Neural progenitor cell (in vitro differentiated cells): ENCODE measurements at places on chromosomes 4 and X.

DNA sequence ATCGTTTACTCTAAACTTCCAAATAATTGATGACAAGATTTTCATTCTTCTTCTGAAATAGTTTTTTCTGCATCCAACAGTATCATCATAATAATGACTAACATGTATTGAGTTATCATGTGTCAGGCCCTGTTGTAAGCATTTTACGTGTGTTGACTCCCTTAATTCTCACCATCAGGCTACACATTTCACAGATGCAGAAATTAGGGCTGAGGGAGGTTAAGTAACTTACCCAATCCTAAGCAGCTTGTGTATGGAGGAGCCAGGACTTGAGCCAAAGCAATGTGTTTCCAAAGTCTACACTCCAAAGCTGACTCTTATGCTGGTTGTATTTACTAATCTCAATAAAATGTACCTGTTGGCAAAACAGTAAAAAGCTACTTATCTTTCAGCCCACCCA lies 11.2 kb upstream of the KDR start:
- DNase-seq = no peak

DNA sequence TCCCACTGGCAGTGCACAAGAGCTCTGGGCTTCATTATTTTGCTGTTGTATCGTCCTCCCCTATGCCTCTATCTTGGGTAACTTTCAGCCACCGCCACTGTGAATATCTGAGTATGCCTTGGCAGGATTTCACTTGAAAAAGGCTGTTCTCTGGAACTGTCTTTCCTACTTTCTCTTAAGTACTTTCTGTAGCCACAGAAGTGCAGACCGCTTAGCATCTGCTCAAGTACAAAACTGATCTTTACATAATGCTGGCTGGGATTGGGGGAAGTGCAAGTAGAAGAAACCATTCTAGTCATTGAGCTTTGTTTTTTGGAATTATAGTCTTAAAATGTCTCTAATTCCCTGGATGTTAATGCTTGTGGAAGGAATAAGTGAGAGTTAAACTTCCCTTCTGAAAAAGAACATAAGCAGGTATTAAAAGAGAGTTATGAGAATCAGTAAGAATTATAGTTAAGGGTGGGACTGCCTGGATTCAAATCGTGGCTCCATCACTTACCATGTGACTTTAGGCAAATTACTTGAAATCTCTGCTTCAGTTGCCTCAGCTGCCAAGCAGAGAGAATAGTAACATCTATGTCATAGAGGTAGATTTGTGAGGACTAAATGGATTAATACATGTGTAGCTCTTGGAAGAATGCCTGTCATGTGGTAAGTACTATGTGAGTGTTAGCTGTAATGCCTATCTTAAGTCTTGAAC lies 77.5 kb downstream of the MID1IP1 start:
- DNase-seq = no peak

DNA sequence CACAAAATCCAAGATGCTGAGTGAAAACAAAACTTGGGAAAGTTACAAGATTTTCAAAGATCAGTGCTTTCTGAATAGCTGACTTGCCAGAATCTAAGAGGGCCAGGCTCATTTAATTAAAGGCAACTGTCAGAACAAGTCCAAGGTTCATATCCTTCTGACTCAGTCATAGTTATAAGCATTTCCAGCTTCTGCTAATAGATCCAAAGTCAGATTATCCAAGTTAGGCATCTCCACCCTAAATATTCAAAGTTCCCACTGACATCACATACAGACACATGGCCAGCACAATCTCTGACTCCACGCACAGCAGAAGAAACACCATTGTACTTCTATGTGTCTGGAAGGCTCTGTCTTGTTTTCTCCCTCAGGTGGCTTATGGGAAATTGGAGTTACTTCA lies 41.8 kb downstream of the GASK1B start:
- no peak for DNase-seq

GRCh38 chr4:75016472-75016871 lies 83.6 kb downstream of the PARM1 start:
- DNase-seq = no peak

DNA sequence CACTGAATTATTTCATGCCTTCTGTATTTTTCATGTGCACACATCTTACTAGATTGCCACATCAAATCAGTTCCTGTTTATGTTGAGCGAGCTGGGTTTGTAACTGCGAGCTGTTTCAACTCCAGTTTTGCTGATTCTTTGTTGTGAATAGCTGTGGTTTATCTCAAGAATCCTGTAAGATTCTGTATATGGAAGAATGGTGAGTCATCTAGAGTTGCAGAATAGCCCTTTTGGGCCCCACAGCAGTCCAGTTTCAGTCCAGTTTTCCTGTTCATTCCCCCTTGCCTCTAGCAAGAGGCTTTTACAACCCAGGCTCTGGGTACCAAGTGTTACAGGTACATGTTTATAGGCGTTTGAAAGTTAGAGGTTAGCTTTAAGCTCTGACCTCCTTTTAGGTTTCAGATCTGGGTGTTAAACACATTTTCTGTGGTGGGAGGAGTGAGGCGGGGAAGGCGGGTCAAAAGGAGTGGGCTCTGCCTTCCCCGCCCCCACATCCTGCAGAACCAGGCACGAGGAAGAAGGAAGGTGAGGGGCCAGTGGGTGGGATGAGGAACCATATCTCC lies 32.7 kb downstream of the TBC1D14 start:
- no peak for DNase-seq

DNA sequence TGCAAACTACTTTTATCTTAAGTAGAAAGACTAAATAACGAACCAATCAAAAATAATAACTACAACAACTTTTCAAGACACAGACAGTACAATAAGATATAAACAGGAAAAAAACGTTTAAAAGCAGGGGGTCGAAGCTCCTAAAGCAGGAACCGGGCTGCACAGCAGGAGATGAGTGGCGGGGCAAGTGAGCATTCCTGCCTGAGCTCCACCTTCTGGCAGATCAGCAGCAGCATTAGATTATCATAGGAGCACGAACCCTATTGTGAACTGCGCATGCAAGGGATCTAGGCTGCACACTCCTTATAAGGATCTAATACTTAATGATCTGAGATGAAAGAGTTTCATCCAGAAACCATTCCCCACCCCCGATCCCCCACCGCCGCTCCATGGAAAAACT lies 146.2 kb downstream of the TEX11 start:
- DNase-seq = peak; percentile 11

GRCh38 chr4:77040854-77041725 lies 34.7 kb downstream of the CCNI start:
- no peak for DNase-seq

DNA sequence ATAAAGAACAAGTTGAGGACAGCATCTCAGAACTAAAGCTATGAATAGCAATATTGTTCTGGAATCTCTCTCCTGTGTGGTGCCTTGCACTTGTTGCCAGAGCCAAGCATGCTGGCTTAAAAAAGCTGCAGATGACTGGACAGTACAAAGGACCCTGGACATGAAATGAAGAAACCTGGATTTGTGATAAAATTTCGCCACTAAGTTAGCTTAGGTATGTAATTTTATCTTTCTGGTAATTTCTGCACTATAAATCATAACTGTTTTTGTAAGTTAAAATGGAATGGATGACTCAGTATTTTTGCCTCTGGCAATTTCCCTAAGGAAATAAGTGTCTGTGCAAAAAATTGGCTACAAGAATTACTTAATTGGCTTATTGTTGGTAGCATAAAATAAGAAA lies 317.2 kb downstream of the CAMK2D start:
- no peak for DNase-seq

DNA sequence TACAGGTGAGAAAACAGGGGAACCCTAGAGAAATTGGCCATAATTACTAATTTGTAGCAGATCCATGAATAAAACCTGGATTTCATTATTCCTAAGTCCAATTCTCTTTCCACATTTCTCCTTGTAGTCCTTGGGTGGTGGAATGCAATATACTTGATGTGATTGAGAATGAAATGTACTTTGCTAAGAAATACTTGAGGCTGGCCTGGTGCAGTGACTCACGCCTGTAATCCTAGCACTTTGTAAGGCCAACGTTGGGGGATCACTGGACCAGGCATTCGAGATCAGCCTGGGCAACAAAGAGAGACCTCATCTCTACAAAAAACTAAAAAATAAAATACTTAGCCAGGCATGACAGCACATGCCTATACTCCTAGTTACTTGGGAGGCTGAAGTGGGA lies 15.9 kb downstream of the TMEM184C start:
- DNase-seq = no peak

DNA sequence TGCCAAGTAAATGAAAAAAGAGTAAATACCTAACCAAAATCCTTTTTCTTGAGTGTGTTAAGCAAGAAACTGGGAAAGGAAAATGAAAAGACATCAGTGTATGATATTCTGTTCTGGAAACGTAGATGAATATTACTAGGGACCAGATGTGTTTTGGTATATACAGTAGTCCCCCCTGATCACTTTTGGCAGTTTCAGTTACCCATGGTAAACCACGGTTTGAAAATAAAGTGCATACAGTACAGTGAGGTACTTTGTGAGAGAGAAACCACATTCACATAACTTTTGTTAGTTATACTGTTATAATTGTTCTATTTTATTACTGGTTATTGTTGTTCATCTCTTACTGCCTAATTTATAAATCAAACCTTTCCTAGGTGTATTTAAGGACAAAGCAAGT lies 250.9 kb downstream of the TENM3 start:
- no peak for DNase-seq

DNA sequence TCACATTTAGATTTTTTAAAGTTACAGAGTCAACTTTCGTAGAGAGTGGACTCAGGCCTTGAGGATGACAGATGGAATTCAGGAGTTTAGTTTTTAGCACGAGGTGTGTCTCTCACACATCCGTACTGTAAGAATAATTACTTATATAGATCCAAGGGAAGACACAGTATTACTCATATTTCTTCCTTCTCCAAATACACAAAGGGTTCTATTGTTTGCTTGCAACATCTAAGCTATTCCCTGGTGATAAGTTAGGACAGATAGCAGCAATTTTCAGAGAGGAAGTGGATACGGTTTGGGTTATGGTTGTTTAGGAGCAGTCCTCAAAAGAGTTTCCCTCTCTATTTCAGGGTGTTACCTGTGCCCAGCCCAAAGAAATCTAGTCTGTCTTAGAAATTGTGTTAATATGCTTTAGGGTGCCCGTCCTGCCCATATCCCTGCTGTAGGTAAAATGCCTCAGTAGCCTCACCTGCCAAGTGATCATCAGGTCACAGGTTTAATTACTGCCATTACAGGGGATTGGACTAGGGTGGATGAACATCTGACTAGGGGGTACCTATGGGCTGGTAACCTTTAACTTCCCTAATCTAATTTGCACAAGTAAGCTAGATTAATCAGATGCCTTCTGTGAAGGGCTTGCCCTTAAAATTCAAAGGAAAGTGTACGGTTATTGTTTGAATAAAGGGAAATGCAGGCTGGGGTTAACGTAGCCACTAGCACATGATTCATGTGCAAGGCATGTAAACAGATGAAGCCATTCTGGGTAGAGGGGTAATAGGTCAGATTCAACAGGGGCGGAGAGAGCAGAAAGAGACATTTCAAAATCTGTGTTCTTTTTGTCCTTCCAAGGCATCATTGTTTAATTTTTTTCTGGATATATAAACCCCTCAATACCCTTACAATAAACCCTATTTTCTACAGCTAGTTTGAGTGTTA lies 8.7 kb upstream of the PPP3CA start:
- DNase-seq = no peak

DNA sequence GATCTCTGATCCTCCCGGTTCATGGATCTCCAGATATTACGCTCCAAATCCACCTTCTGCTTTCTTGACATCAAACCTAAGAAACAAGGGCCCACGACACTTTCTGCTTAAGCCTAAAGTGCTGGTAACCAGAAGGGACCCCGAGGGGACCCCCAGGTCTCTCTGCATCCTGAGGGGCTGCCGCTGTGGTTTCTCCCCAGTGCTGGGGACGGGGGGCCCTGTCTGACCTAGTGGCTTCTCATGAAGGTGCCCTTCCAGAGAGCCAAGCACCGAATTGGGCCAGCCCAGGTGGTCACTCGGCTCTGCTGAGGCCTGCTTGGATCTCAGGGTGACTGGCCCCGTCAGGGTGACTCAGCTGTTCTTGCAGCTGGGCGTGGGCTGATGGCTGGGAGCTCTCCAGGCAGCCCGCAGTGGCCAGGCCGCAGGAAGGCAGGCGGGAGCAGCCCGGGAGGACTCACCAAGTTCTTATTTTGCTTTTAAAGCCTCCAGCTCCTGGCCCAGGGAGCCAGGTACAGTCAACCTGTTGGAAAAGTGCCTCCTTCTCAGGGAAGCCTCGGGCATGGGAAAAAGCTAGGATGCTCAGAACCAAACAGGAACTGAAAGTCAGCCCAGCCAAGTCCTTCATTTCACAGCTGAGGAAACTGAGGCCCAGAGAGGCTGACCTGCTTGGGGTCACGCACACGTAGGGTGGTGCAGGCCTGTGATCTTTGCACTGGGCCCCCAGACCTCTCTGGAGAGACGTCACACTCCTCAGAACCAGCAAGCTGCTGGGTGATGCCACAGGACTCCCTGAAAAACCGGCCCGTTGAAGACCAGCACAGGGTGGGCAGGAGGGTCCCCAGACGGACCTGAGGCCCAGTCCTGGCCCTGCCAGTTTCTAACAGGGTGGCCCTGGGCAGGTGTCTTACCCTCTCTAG lies 16.7 kb downstream of the BLOC1S4 start:
- DNase-seq = no peak
